ENCODE measurements at places on chromosomes 16 and 17. TPM values are rescaled to one million over a fixed set of nuclear protein-coding genes. Genes with fewer than 3 reads are reported as not detected.

Gene KRTAP3-1
- not detected for total RNA-seq

Gene KIF2B
- total RNA-seq = not detected

Gene HS3ST3B1
- total RNA-seq = 9.2 TPM

Gene SLC16A11
- total RNA-seq = not detected

Gene RARA
- 10.1 TPM for total RNA-seq

Gene CCL22
- total RNA-seq = not detected

Gene TMEM204
- total RNA-seq = 4.8 TPM

Gene TBX6
- total RNA-seq = not detected

Measured in smooth muscle cell of the umbilical artery (primary cell).